ENCODE measurements at places on chromosomes 5 and 9.

DNA sequence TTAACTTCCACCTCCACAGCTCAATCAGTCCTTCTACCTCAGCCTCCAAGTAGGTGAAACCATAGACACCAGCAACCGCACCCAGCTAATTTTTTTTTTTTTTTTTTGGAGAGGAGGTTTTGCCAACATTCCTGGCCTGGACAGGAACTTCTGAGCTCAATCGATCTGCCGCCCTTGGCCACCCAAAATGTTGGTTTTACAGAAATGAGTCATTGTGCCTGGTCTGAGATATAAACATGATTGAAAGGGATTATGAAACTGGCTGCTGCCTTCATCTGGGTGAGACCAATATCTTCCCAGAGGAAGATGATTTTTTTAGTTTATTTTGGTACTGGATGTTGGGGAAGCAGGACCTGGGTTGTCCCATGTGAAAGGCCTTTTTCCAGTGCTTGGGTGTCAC lies 9.2 kb downstream of the TAF11L12 start:
- DNase-seq, result no peak

- DNase-seq, result no peak
Measured at GRCh38 chr5:74143151-74143550, 497.4 kb downstream of the ENC1 start.

DNA sequence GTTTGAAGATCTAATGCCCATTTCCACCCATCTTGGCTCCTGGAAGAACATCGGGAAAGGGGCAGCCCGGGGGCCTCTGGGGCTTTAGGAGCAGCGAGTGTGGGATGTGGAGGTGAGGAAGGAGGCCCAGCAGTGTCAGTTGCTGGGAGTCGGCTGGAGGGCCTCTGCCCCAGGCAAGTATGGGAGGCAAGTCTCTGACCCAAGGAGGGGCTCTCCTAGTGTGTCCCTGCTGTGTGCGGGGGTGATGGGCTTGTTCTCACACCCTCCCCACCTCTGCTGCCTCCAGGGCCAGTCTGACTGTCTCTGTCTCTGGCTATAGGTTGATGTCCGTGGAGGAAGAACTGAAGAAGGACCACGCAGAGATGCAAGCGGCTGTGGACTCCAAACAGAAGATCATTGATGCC lies 129.7 kb downstream of the DAB2IP start:
- DNase-seq, result peak; percentile 24

DNA sequence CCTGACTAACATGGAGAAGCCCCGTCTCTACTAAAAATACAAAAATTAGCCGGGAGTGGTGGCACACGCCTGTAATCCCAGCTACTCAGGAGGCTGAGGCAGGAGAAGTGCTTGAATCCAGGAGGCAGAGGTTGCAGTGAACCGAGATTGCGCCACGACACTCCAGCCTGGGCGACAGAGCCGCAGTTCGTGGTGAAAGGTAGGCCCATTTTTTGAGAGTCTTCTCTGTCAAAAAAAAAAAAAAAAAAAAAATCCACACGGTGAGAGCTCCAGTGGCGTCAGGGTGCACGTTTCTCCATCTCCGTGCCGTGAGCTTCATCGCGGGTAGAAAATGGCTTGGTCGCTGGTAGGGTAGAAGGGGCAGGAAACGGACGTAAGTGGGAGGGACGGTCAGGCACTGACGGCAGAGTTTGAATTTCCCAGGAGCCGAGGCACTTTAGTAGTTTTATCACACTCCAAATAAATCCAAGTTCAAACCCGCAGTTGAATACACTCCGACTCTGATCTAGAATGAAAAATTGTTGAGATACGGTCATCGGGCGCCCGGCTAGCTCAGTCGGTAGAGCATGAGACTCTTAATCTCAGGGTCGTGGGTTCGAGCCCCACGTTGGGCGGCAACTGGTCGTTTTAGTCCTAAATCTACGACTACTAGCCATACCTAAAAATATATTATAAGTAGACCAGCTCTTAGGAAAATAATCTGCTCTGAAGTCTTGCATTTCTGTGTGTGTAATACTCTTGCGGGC lies 2.4 kb upstream of the TRIM7 start:
- peak; percentile 87 for DNase-seq

- DNase-seq, result no peak
Measured at GRCh38 chr5:72314571-72315172, 5.4 kb downstream of the MRPS27 start.

Data from Right ventricle myocardium superior (tissue), 1 donor.